ENCODE measurements at places on chromosomes 3 and 15.

- DNase-seq: no peak
Observed at GRCh38 chr3:144127700-144128099, 156.1 kb downstream of the DIPK2A start.

DNA sequence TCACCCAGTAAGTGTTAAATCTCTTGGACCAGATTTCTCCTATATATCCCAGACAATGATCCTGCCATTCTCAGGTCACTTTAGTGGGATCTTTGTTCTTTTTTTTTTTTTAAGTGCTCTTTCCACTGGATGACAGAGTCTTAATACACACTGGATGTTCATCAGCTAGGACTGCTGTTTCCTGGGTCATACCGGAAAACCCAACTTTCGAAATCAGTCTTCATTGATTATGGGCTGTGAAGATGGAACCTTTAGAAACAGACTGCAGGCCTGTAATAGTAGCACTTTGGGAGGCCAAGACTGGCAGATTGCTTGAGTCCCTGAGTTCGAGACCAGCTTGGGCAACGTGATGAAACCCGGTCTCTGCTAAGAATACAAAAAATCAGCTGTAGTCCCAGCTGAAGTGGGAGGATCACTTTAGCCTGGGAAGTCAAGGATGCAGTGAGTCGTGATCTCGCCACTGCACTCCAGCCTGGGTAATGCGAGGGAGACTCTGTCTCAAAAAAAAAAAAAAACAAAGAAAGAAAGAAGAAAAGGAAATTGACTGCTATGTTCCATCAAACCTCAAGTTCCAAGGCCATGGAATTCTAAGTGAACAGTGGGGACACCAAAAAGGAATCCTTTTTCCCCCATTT lies 2.3 kb downstream of the EOGT start:
- no peak for DNase-seq

DNA sequence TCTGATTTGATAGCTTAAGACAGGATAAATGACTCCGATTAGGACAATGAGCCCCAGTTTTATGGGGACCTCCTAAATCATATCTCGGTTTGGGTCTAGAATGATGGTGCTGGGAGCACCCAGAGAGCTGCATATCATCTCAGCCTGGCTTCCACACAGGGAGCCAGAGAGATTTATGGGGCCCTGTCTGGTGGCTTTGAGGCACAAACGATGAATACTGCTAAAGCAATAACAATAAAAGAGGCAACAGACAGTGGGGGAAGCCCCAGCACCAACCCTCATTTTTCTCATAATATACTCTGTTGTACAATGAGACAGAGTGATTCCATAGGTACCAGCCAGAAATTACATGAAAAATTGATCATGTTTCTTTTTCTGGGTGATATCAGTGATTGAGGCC lies 889.0 kb upstream of the CFAP20DC start:
- no peak for DNase-seq

GRCh38 chr3:46442576-46443530 lies 21.9 kb downstream of the LTF start:
- DNase-seq: peak; percentile 47

DNA sequence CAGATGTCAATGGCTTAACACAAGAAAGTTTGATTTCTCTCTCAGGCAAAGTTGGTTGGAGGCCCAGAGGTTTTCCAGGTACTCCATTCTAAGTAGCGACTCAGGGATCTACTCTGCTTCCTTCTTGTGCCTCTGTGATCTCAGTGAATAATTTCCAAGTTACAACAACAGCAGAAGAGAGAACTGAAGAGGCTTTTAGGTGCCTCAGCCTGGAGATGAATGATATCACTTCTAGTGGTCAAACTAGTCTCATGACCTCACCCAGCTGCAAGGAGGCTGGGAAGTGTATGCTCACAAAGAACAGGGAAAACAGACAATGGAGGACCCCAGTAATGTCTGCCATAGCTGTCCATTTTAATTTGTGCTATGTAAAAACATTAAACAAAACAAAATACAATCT lies 4.6 kb upstream of the PRICKLE2 start:
- no peak for DNase-seq

DNA sequence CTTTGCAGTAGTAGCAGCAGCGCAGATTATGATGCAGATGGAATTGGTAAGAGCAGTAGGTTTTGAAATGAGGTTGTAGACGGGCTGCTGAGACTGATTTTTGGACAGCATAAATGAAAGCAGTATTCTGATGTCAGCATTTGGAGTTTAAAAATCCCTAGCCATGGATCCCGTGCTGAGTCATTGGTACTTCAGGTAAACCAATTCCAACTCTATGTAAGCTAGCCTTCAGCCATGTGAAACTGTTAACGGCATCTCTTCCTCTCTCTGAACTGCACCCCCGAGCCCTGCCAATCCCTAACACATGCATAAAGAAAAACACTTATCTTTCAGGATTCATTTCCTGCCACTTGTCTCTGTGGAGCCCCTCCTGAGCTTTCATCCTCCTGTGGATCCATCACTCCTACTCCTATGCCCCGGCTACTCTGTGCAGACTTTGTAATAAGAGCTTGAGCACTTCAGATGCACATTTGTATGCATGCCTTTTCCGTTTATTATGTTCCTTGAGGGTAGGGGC lies 119.0 kb downstream of the AKAP13 start:
- no peak for DNase-seq
